H4 (cell line): ENCODE measurements at places on chromosomes 7 and 10. TPM values are rescaled to one million over a fixed set of nuclear protein-coding genes. Genes with fewer than 3 reads are reported as not detected.

DNA sequence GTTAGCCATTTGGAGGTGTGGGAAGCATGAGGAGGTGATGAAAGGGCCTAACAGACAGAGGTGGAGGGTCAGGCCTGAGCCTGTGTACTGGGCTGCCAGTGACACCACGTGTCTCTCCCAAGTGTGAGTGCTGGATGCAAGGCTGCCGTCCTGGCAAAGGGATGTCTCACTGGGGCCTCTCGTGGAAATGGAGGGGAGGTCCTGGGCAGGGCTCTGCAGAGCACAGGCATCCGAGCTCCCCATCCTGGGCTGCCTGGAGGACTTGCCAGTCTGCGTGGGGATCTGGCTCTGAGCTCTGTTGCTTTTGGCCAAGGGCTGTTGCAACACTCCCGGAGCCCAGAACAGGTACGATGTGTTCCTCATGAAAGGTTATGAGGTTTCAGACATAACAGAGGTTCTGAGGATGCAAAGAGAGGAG lies 77.3 kb downstream of the GRK5 start:
- DNase-seq = no peak

DNA sequence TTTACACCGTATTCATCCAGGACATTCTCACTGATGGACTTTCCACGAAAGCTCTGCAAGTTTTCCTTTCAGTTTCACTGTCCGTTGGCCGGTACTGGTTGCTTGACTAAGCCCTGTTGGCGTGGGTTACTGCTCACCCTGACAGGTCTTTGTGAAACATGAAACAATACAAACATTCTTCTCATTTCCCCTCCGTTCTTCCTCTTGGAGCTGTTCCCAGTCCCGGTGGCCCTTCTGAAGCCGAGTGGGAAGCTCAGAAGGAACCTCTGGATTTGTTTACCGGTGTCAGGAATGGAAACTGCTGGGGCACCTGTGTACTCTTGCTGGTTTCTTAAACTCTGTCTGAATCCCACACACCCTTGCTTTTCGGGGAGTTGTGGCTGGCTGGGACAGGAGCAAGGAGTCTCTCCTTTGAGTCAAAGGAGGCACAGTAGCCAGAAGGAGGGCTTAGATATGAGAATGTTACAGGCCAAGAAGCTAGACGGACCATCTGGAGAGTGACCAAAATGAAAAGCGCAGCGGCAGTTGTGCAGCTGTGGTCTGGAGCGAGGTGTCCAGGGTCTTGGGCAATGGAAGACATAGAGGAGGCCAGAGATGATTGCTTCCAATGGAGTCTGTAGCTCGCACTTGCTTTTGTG lies 45.7 kb downstream of the LYZL2 start:
- DNase-seq = peak; percentile 42

- no peak for DNase-seq
Measured at GRCh38 chr7:37366445-37366844, 82.2 kb downstream of the ELMO1 start.

DNA sequence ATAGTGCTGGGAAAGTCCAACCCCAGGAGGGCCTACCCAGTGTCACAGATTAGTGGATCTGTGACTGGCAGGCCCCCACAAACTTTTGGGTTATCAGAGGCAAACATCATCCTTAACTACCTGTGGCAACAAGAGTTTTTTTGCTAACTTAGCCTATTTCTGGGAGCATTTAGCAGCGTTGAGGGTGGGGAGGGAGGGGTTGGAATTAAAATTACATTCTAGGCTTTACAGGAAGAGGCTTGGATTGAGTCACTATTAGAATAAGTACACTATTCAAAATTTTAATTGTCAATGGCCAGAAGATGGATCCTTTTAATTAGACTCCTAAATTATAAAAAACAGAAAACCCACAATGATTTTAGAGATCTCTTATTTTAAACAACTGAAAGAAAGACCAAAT lies 267.9 kb upstream of the NPSR1 start:
- no peak for DNase-seq

The AKR1C8 gene
- total RNA-seq = 0.08 and 0.12 TPM in 2 replicates

GRCh38 chr7:114508086-114508485 lies 93.5 kb downstream of the FOXP2 start:
- peak; percentile 40 for DNase-seq

The MACROH2A2 gene
- total RNA-seq = 37.9 and 42.7 TPM in 2 replicates

DNA sequence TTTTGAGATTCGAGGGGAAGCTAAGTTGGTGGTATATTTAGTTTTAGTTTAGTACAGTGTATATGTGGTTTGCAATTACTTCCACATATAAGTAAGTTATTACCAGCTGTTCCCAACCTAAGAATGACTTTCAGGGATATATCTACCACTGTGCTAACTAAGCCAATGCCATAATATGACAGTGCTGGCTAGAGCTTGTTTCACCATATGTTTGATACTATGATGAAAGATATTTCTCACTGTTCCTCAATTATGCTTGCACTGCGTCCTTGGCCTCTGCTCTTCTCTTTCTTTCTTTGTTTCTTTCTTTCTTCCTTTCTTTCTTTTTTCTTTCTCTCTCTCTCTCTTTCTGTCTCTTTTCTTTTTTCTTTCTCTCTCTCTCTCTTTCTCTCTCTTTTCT lies 113.8 kb upstream of the SKAP2 start:
- DNase-seq = no peak

The GOLGA7B gene
- 0.04 and 0.08 TPM in 2 replicates for total RNA-seq

- no peak for DNase-seq
Measured at GRCh38 chr10:124026589-124026939, 66.8 kb downstream of the CHST15 start.

The NEURL1 gene
- total RNA-seq = 0.10 and 0.72 TPM in 2 replicates

GRCh38 chr10:33238643-33239042 lies 95.8 kb downstream of the NRP1 start:
- DNase-seq = no peak
